NCI-H1105 (cell line): ENCODE measurements at places on chromosomes 1 and 21.

GRCh38 chr1:30868833-30869435, 39.6 kb downstream of the SDC3 start:
- no peak for DNase-seq

DNA sequence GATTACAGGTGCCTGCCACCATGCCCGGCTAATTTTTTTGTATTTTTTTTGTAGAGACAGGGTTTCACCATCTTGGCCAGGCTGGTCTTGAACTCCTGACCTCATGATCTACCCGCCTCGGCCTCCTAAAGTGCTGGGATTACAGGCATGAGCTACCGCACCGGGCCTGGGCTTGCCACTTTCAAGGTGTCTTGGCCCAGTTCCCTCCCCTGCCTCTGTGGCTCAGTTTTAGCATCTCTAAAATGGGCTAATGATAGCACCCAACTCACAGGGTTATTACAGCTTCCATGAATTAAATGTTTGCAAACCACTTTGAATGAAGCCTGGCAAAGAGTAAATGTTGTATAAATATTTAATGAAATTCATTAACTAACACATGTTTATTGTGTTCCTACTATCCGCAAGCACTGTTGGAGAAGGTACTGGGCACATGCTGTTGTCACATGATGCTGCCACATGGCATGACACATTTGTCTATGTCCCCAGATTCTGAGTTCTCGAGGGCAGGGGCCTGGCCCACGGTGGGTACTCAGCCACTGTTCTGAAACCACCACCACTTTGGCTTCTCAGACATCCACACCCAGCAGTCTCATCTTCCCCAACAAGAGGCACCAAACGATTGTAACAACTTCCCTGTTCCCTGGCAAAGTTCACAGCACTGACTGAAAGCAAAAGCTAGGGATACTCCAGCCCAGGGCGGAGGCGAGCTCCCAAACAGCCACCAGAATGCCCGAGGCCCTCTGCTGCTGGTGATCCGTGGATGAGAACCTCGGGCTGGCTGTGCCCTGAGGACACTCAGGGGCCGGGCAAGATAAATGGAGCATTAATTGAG, 9.7 kb downstream of the IFFO2 start:
- no peak for DNase-seq

GRCh38 chr1:198633675-198634121, 5.1 kb upstream of the PTPRC start:
- no peak for DNase-seq

DNA sequence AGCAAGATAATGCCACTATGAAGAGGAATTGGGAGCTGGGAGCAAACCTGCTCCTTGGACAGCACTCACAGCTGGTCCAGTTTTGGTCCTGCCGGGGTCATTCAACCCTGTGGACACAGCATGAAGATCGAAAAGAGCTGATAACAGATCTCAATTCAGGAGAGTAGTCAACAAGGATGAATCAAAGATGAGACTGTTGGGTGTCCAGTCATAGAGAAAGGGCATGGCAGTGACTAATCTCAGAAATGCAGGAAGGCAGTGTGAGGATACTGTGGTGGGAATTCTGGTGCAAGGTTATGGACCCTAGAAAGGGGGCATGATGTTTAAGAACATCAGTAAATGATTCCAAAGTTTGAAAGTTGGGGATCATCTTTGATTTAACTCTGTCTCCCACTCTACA, 261.4 kb upstream of the ZP4 start:
- DNase-seq, result no peak

GRCh38 chr1:206446688-206447421, 23.4 kb upstream of the IKBKE start:
- no peak for DNase-seq

- no peak for DNase-seq
Measured at GRCh38 chr1:29826646-29827045, 590.3 kb downstream of the PTPRU start.

DNA sequence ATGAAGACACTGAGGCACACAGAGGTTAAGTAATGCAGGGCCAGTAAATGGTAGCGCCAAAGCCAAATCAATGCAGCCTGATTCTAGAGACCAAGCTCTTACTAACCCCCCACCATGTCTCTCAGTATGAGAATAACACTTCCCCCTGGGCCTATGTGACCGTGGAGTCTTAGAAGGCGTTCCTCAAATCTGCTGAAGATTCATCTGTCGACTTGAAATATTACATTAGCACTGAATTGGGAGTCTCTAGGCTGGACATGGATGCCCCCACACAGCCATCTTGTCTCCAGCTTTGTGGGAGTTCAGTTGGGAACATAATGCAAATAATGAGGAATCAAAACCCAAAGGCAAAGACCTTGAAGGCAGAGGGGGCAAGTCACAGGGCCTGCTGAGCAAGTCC, 117.9 kb upstream of the HMGB4 start:
- DNase-seq, result no peak

DNA sequence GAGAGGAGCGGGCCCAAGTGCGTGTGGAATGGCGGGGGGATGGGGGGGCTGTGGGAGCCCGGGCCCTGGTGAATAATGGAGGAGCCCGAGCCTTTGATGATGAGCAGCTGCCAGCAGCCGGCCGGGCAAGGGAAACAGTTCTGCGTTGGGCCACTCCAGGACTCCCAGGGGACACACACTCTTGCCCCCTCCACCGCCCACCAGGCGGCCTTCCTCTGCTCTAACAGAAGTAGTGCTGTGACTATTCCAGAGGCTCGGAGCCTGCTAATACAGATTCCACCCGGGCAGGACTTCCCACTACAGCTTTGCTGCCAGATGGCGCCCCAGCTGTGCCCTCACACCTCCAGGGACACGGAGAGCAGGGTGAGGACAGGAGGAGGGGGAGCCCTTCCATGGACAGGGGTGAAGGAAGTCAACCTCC, 48.2 kb upstream of the LRP8 start:
- no peak for DNase-seq

- DNase-seq, result no peak
Measured at GRCh38 chr1:99850459-99851291, 514 bp downstream of the AGL start.

DNA sequence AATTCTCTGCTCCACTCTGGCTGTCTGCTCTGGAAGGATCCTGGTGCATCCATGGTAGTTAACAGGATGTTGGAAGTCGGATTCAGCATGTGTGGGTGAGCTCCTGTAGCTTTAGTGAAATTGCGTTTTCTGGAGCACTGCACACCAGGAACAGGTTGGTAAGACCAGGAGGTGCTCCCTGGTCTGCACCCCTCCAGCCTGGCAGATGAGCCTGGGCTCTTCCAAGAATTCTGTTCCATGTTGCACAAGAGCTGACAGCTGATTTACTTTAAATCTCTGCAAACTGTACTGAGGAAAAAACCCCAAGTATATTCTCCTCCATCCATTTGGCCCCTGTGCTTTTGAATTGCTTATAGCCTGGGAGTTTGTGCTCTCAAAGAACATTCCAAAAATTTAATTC, 33.7 kb downstream of the KCNK1 start:
- no peak for DNase-seq

- no peak for DNase-seq
Measured at GRCh38 chr1:9758559-9759121, 65.1 kb downstream of the CLSTN1 start.

GRCh38 chr1:180415985-180416633, 86.3 kb downstream of the ACBD6 start:
- DNase-seq, result peak; percentile 49

DNA sequence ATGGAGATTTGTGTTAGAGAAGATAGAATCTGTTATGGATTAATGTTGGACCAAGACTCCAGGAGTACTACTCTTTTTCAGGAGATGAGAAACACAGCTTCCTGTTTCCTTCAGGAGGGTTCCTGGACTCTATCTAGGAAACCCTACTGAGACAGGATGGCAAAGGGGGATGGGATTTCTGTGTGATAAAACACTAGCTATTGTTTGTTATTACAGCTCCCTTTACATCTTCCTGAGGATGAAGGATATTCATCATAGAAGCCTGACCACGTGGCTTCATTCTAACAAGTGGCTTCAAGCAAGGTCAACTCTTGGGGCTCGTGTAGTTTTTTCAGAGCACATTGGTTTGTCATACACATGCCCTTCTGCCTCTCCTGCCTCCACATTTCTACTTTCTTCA, 33.3 kb downstream of the RGL1 start:
- no peak for DNase-seq

DNA sequence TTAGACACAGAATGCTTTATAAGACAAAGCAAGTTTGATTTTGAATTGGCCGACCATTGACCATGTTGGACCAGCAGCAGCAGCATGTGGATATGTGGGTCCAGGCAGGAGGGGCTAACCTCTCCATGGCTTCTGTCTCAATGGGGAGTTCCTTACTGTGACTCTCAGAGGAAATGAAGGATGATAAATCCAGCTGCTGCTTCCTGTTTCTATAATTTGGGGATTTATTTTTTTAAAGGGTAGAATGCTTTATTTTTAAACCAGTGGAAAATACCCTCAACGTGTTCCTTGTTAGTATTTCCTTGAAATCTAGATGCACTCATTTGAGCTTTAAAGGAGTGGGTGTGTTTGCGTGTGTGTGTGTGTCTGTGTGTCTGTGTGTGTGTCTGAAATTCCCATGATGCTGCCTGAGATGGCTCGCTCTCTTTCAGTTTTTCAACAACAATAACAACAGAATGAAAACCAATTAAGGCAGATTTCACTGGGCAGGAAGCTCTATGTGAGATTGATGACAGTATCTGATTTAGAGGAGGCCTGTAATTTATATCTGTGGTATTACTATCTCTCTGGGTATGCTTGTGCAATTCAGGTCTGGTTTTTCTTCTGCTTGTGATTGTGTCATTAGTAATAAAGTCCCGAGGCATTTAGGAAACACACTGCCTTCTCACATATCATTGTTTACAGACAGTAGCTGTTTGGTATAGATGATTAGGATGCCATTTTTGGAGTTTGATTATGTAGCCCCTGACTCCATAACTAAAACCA, 86.1 kb upstream of the ZNF326 start:
- no peak for DNase-seq

- DNase-seq, result peak; percentile 28
Measured at GRCh38 chr1:53176452-53177208, 20.0 kb upstream of the CPT2 start.
